ENCODE measurements at places on chromosomes 5 and 9. TPM values are rescaled to one million over a fixed set of nuclear protein-coding genes. Genes with fewer than 3 reads are reported as not detected.

Gene AJM1
- 3.8 TPM for total RNA-seq

- DNase-seq, result peak; percentile 49
Measured at GRCh38 chr9:131608493-131609037, 63.2 kb downstream of the PRRT1B start.

DNA sequence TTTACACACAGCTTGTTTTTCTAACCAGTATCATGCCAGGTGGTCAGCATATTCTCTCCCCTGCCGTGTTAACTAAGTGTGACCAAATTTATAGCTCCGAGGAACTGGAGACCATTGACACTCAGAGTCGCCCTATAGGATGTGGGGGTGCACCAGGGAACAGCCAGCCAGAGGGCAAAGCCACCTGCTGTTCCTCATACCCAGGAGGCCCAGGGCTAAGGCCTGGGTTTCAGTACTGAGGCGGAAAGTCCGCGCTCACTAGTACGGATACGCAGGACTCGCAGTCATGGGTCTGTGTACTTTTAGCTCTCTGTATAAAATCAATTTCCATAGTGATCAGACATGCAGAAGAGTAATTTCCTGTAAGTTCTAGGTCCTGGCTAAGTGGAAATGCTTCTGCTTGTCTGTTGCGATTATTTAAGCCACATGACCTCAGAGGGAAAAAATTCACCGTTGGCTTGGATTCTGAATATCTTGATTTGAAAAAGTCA is 247.0 kb downstream of the AOPEP start:
- no peak for DNase-seq

Gene CCDC152
- not detected for total RNA-seq

GRCh38 chr5:61280761-61281427 is 51.2 kb upstream of the ZSWIM6 start:
- DNase-seq, result no peak

GRCh38 chr9:136838314-136839228 is 3.7 kb upstream of the AJM1 start:
- DNase-seq, result no peak

GRCh38 chr5:102561894-102562760 is 63.3 kb upstream of the SLCO6A1 start:
- no peak for DNase-seq

All from mesothelial cell of epicardium (in vitro differentiated cells).